ENCODE measurements at places on chromosomes 2 and 18. TPM values are rescaled to one million over a fixed set of nuclear protein-coding genes. Genes with fewer than 3 reads are reported as not detected.

DNA sequence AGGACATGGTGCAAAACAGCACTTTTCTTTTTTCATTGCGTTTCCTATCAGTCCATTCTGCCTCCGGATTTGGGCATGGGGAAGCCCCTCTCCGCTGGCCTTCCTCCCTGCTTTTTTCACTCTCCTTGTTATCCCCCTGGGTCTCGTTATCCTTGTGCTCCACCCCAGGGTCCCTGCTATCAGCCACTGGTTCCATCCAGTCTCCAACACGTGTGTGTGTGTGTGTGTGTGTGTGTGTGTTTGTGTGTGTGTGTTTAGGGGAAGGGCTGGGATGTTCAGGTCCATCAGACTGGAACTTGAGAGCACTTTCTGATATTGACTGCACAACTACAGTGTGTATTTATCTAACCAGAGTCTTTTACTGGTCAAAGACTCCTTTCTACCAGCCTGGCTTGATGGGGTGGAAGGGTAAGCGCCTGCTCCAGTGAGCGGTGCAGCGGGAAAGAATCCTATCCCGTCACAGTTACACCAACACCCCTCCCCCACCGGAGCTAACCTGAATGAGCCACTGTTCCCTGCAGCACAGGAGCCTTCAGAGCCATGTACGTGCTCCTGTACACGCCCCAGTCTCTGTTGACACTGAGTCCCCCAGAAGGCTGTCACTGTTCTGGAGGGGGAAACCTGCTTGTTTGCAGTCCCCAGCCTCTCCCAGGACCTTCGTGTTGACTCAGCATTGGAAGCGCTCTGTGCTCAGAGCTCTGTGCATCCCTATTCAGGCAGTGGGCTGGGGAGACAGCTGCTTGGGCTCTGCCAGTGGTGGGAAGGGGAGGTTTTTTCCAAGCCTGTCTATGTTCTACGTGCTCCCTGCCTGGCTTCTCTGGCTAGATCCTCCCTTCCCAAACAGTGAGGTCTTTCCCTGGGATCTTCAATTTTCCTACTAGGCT, 4.6 kb downstream of the INHA start:
- DNase-seq, result peak; percentile 41

DNA sequence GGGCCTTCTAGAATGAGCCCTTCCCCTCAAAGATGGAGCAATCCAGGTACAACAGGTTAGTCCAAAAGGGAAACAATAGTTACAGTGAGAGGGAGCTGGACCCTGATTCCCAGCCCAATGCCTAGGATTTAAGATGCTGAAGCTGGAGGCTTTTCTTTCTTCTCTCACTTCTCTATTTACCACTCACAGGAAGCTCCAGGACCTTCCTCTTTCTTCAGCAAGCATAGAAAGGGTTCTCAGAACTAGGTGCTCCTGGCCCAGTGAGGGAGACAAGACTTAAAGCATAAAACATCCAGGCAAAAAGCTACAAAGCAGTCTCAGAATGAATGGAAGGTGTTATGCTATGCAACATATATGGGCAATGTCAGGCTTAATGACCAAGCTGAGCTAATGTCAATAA, 279.0 kb downstream of the SRBD1 start:
- DNase-seq, result no peak

GRCh38 chr2:12402440-12403139, 314.1 kb upstream of the TRIB2 start:
- DNase-seq, result no peak

- DNase-seq, result no peak
Observed at GRCh38 chr2:227219312-227220105, 55.1 kb downstream of the COL4A3 start.

The SP5 gene
- 1.3 TPM for polyA plus RNA-seq
